NCI-H1694 treated with DMSO at 0.1 percent for 48 hours (cell line): ENCODE measurements at places on chromosomes 11 and 22.

- DNase-seq, result no peak
Observed at GRCh38 chr22:35995348-35995747, 33.3 kb downstream of the RBFOX2 start.

DNA sequence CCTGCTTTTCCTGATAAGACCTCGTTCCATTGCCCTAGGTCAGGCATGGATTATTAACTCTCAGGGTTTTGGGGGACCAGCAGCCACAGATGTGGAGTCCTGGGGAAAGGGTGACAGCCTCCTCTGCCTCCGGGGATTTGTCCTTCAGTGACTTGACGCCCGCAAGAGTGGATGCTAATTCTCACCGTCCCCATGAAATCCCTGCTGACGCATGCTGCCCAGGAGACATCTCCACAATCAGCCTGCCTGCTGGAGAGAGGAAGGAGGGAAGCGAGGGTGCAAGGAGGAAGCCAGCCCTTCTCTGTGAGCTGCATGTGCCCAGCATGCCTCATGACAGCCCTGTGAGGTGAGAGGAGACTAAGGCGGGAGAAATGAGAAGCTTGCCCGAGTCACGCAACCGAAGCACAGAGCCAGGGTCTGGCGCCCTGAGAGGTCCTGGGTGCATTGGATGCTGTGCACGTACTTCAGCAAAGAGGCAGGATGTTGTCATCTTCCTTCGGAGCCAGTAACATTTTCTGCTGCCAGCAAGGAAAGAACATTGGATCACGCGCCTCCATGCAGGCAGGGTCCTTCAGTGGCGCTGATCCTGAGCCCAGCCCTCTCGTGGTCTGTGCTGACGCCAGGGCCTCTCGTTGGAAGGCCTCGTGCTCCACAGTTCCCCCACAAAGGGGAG lies 27.3 kb upstream of the KRTAP5-6 start:
- no peak for DNase-seq

GRCh38 chr22:45911601-45912271 lies 65.2 kb downstream of the WNT7B start:
- DNase-seq, result peak; percentile 28

DNA sequence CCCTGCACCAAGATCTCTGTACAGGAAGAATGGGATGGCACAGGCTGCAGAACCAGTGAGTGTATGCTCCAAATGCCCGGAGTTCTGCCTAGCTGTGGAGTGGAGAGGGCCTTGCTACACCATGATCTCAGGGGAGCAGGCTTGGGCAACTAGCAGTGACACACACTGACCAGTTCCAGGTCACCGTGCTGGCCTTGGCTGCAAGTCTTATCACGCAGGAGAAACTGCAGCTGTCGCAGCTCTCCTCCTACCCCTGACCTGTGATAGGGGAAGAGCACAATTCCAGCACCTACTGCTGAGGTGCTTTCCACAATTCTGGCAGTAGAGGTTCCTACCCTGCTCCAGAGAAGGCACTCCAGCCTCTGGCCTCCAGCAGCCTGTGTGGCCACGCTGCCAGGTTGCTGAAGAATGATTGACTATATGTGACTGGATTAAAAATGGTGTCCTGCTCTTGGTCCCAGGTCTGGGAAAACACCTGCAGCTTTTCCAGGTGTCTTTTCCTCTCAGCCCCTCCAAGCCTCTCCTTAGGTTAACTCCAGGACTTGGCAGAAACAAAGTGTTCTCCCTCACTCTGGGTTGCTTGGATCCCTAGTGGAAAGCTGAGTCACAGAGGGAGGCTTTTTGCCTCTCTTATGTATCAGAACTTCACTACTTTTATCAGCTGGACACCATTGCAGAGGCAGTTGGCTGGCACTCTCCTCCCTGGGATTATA lies 43.3 kb upstream of the PTPN5 start:
- DNase-seq, result no peak

DNA sequence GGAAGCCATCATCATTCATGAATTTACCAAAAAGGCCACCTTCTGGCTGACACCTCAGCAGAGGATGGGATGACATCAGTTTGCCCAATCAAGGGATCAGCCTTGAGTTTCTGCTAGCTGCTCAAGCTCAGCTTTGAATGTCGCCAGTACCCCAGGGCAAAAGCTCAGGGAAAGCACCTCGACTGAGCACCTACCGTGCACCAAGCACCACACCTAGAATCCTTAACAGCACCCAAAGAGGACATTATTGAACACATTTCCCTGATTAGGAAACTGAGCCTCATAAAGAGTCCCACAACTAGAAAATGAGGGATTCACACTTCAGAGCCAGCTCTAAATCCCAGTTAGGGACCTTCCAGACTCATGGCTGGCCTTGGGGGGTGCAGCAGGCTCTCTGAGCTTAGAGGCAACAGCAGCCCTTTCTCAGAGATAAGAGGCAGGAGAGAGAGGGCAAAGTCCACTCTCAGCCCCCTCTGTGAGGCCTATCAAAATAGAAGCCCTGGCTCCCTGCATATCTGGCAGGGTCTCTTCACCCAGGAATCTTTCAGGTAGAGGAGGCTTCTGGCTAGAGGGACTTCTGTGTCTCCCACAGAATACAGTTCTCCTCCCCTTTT lies 13.4 kb upstream of the DAGLA start:
- no peak for DNase-seq

DNA sequence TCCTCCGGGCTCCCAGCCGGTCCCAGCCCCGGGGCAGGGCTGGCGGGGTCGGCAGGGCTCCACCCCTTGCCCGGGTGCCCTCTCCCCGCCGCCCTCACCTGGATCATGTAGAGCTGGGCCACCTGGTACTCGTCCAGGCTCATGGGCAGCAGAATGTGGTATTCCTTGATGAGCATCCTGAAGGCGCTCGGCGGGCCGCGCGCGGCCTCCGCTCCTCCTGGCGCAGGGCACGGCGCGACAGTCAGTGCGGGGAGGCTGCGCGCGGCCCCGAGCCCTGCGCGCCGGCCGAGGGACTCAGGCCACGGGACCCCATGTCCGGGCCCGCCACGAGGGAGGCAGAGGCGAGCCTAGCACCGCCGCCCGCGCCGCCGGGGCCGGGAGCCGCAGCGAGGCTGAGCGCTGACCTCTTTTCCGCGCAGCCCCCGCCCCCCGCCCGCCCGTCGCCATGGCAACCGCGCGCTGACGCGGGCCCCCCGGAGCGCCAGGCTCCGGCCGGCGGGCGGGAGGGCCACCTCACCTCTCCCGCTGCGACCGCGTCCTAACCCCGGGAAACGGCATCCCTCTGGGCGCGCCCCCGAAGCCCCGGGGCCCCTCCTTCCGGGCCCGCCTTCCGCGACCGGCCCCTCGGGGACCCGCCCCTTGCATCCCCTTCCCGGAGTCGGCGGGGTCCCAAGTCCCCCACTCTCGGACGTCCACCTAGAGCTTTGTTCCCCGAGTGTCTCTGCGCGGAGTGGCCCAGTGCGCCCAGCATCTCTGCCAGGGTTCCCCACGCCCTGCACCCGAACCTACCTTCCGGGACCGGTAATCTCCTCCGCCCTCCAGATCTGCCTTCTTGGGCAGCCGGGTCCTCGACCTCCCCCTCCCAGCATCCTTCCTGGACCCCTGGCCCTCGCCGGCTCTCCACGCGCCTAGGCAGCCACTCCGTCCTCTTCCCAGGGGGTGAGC lies 886 bp downstream of the PITPNM1 start:
- no peak for DNase-seq

GRCh38 chr11:125154378-125155099 lies 10.0 kb upstream of the PKNOX2 start:
- no peak for DNase-seq

DNA sequence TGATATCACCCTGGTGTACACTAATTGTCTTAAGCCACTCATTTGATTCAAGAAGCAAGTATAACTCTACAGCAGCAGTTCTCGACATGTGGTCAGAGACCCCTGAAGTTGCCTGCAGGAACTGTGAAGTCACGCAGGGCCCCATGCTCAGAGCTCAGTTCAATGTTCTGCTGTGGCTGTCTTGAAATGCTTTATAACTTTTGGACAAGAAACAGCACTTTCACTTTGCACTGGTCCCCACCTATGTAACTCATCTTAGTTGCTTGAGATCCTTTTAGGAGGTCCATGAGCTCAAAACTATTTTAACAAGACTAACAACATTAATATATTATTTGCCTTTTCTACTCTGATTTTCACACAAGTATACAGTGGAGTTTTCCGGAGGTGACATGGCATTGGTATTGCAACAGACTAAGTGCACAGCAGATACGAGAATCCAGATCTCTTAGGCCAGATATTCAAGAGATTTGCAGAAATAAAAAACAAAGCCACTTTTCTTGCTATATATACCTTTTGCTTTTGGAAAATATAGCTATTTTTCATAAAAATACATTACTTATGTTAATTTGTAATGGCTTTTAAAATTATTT lies 64.8 kb downstream of the PRR5L start:
- DNase-seq, result no peak

GRCh38 chr11:45832811-45833441 lies 14.3 kb upstream of the CRY2 start:
- DNase-seq, result no peak

- no peak for DNase-seq
Observed at GRCh38 chr22:46545086-46545792, 7.8 kb upstream of the CELSR1 start.

DNA sequence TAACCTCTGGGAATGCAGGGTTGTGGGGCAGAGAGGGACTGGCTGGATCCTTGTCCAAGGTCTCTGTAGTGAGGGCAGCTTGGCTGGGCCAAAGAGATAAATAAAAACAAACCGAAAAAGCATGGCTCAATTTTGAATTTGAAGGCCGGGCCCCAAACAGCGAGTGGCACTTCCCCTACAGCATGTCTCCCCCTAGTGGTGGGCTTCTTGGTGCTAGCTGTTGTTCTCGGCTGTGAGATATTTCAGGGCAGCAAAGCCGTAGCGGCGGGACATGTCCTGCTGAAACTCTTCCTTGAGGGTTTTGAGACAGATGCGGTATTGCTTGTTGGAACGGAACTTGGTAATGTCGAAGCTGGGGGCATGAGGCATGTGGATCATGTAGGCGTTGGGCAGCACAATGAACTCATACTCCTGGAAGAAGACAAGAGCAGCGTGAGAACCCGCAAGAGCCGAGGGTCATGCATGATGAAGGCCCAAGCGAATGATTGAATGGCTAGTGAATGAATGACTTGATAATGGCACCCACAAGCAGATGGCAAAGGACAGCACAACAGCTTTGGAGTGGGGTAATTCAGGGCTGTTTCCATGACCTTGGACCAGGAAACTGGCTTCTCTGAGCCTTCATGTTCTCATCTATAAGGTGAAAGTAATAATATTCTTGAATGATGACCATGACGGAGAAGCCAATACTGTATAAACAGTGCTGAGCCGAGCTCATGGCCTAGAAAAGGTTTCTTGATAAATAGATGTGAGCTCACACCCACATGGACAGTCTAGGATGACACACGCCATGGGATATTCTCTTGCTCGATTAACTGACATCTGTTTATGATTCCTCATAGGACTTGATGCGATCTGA lies 216.3 kb upstream of the SYN3 start:
- DNase-seq, result peak; percentile 10

- DNase-seq, result no peak
Observed at GRCh38 chr11:95827696-95828095, 37.4 kb downstream of the CEP57 start.
